Left renal cortex interstitium (tissue), 4 donors: ENCODE measurements at places on chromosomes 7 and 10. TPM values are rescaled to one million over a fixed set of nuclear protein-coding genes. Genes with fewer than 3 reads are reported as not detected.

WNT16 gene
- polyA plus RNA-seq, result not detected

EBF3 gene
- polyA plus RNA-seq, result 0.89 TPM

FAM25C gene
- polyA plus RNA-seq, result not detected

- no peak for DNase-seq
These were observed 3.2 kb downstream of the FRMD4A start for GRCh38 chr10:14327527-14327926.

GRCh38 chr10:53005612-53006345 is 233.2 kb upstream of the MBL2 start:
- no peak for DNase-seq

DNA sequence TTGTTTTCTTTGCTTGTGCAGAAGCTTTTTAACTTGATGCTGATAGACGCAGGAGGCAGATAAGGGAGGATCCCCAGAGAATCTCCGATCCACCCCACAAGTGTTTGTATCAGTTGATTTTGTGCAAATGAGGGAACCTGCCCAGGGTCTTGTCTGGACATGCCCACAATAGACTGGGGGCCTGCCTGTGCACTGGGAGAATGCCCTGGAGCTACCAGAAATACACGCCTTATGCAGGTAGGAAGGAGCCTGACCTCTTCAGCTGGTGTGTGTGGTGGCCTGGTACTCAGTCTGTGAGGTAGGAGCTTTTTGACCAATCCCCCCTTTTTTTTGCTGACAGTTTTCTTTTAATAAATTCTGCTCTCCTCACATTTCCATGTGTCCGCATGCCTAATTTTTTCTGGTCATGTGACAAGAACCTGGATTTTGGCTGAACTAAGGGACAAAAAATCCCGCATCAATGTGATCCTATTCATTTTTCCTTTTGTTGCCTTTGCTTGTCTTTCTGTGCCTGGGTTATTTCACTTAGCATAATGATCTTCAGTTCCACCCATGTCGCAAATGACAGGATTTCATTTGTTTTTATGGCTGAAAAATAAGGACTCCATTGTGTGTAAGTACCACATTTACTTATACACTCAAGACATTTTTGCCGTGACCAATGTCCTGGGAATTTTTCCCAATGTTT is 430.6 kb upstream of the NRG3 start:
- no peak for DNase-seq

DNA sequence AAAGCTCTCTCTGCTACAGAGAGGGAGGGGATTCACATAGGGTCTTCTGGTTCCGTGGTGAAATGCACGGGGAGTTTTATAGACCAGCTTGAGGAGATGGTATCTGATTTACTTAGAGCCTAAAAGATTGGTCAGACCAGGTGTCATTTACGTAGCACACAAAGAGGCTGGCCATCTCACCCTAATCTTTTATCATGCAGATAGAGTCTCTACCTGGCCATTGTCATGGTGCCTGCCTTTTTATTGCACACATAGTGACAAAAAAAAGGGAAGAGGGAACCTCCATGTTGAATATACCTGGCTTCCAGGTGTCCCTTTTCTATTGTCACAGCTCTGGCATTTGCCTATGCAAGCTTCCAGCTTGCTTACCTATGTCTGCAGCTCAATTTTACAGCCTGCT is 1456.1 kb downstream of the GATA3 start:
- no peak for DNase-seq
